ENCODE measurements at places on chromosomes 4 and X. TPM values are rescaled to one million over a fixed set of nuclear protein-coding genes. Genes with fewer than 3 reads are reported as not detected.

ZNF718 gene
- total RNA-seq, result 26.1 TPM

GRCh38 chr4:38003102-38003501 is 42.9 kb downstream of the PTTG2 start:
- no peak for DNase-seq

MAGEC1 gene
- total RNA-seq, result not detected

SASH3 gene
- total RNA-seq, result 0.82 TPM

DNA sequence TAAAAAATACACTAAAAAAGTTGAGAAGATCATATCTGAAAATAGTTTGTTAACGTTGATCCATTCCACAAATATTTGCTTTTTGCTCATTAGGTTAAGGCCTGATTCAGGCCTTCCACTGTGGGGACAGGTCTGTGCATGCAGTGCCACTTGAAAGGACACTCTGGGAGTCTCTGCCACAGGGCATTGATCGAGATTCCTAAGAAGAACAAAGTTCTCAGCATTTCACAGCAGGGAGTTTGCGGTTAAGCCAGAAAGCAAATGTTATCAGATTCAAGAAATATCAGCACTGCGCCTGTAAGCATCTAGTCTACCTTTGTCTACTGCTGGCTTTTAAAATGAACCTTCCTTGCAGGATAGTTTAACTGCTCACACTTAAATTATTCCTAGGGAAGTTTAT is 62.2 kb upstream of the TNIP3 start:
- DNase-seq, result no peak

All from frontal cortex (tissue), 4 donors.